GM13977 (cell line): ENCODE measurements at places on chromosomes 2 and 18.

GRCh38 chr18:54357082-54357659 lies 487 bp downstream of the STARD6 start:
- DNase-seq: peak; percentile 28

- DNase-seq: no peak
These were observed 55.6 kb downstream of the RPL37A start for GRCh38 chr2:216554286-216554685.

GRCh38 chr18:45557287-45557686 lies 58.0 kb upstream of the SLC14A2 start:
- no peak for DNase-seq

- no peak for DNase-seq
These were observed 43.5 kb downstream of the BMP10 start for GRCh38 chr2:68827666-68828065.

DNA sequence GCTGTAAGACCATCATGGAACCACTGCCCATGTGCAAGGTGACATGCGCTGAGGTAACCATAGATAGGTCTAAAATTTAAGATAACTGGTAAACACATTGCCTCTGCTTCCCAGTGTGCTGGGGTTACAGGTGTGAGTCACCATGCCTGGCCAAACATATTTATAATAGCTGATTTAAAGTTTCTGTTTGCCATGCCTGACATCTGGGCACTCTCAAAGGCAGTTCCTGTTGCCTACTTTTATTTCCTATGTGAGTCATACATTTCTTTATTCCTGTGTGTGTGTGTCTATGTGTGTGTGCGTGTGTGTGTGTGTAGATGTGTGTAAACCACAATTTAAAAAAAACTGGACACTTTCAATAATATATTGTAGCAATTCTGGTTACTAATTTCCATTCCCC lies 415.2 kb upstream of the NETO1 start:
- no peak for DNase-seq

GRCh38 chr18:70037431-70038061 lies 89.9 kb upstream of the CD226 start:
- no peak for DNase-seq

DNA sequence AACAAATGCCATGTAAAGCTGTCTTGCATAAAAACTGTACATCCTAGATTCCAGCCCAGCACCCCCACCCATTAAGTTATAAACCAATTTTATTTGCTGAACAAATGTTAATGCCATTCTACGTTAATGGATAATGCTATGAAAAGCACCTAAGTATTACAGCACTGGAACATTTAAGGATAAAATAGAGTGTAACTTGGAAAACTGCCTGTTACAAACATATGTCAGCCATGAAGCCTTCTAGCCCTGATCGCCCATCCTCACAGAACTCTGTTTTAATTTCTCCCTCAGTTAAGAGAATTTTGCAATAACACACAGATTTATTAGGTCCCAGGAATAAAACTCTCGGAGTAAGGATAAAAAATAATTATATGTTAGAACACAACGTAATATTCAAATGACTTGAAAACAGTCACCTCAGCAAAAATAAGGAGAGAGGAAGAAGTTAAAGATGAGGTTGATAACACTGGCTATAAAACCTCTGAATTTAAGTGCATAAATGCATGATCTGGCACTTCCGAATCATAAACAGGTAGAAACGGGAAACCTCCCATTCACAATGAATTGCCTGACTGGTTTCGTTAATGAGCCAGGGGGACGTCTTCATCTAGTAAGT lies 308.7 kb downstream of the AFF3 start:
- no peak for DNase-seq

DNA sequence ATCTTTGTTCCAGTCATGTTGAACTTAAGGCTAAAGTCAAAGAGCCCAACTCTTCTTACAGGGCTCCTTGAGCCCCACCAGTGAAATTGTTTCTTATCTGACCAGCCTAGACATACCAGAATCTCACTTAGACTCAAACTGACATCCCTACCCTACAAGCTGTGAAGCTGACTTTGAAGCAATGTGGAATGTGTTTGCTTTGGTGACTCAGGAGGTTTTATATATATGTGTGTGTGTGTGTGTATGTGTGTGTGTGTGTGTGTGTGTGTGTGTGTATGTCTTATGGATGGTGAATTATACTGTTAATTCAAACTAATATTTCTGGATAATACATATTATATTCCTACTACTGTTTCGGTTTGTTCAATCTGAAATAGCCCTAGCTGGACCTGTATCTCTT lies 67.3 kb downstream of the CAMKMT start:
- DNase-seq: no peak

- DNase-seq: no peak
These were observed 3.3 kb downstream of the RNF152 start for GRCh38 chr18:61889541-61889940.
